Muscle of back (tissue), 13 donors: ENCODE measurements at places on chromosomes 11 and 22. TPM values are rescaled to one million over a fixed set of nuclear protein-coding genes. Genes with fewer than 3 reads are reported as not detected.

The DEPDC7 gene
- polyA plus RNA-seq: 19.0 TPM

The OR56A4 gene
- polyA plus RNA-seq: not detected

The HTR3B gene
- not detected for polyA plus RNA-seq

The GRAMD1B gene
- 9.4 TPM for polyA plus RNA-seq

The TMEM126A gene
- 37.1 TPM for polyA plus RNA-seq

The ZDHHC13 gene
- 7.0 TPM for polyA plus RNA-seq

The KRTAP5-1 gene
- polyA plus RNA-seq: 0.37 TPM

DNA sequence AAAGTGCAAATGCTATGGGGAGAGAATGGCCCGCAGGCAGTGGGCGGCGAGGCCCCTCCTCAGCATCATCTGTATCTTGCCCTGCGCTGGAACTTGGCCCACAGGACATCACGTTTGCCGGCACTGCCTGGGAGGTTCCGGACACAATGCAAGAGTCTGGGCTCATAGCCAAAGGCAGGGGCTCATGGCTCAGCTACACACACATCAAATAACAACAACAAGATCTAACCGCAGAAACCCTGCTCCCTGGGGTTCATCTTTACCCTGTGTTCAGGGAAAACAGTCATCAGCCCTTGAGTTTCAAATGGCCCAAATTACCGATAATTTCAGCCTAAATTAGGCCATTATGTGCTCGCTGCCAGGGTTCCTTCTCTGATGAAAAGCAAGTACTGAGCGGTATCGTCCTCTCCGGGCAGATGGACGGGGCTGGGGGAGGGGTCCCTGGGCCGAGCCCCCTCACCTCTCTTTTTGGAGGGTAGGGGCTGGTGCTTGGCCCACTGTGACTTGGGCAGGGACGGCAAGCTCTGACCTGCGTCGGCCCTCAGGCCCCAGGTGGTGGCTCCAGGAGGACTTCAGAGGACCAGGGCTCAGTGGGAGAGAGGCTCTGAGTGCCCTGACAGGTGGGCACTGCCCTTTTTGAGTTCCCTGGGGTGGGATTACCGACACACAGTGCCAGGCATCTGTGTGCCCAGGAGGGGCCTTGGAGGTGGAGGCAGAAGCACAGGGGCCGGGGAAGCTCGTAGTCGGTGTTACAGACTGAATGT is 25.0 kb upstream of the GAL start:
- DNase-seq: peak; percentile 78

DNA sequence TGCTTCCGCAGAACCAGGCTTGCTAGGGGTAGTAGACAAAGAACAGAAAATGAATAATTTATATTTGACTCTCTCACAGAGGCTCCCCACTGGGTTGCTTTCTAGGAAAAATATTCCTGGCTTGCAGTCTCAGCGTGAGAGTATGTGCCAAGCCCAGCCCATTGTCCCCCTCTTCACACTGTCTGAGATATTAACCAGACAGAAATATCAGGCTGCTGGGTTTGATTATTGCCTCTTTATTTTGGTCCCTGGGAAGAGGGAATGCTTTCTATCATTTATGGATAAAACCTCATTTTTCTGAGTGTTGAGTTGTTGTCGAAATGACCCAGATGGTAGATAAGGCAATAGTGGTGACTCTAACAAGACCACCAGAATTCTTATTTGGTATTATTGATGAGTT is 367.9 kb downstream of the METTL15 start:
- peak; percentile 78 for DNase-seq

DNA sequence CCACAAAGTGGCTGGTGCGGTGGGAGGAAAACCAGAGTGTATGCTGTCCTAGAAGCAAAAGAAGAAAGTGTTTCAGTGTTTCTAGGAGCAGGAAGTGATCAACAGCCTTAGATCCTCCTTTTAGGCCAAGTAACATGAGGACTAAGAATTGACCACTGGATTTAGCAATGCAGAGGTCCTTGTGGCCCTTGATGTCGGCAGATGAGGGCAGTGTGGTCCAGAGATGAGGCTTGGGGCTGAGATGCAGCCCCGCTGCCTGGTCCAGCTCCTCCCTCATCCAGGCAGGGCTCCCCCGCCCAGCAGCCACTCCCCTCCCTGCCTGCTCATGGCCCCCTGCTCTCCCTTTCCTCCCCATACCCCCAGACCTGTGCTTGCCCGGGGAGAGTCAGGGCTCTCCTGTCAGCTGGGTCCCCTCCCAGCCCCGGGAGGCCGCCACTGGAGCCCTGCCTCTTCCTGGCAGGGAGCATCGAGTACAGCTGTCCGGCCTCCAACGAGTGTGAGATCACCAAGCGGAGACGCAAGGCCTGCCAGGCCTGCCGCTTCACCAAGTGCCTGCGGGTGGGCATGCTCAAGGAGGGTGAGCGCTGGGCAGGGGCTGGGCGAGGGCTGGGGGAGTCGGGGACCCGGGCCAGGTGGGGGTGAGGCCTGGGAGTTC is 3.7 kb downstream of the TRMT112 start:
- DNase-seq: peak; percentile 47

- DNase-seq: no peak
Measured at GRCh38 chr11:78916759-78917158, 342.1 kb upstream of the NARS2 start.

- no peak for DNase-seq
Measured at GRCh38 chr11:1072116-1072820, 2.4 kb upstream of the MUC2 start.

DNA sequence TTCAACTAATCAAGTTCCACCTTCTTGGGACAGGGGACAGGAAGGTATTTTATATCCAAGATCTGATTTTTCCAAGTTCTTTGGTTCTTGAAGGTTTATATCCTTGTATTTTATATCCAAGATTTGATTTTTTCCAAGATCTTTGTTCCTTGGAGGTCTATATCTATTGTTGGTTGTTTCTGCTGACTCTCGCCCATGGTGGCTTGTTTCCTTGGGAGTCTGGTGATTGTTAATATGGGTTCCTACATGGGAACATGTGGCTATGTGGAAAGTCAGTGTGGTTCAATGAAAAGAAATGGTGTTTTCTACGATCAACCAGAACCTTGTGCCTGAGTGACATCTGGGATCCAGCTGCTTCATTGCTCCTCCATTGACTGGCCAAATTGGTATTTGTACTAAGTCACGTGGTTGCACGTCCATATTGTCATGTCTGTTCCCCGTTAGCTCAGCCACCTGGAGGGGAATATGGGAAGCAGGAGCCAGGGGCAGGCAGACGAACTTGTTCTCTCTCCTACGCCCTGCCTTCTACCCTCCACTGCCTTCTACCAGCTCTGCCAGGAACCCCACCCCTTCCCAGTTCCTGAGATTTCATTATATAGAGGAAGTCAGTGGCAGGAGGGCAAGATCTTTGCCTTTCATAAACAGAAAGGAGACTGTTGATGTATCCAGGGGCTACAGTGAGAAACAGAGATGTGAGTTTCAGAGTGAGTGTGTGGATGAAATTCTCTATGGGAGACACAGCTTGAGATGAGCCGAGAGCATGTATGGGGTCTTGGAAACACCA is 11.1 kb upstream of the CSF2RB start:
- no peak for DNase-seq

DNA sequence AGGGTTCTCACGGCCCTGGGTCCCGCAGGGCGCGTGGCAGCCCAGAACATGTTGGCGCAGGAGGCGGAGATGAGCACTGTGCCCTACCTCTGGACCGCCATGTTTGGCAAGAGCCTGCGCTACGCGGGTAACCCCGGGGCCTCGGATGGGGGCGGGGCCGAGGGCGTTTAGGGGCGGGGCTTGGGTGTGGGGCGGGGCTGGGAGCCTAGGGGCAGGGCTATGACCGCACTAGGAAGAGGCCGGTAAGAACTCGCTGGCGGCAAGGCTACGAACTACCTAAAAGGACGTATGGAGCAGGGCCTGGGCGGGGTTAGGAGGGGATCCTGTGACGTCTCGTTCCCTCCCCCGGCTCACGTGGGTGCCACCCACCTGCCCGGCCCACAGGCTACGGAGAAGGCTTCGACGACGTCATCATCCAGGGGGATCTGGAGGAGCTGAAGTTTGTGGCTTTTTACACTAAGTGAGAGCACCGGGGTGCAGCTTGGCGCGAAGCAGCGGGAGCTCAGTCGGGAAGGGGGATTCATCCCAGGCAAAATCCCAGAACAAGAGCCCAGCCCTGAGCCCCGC is 2.8 kb upstream of the LZTR1 start:
- peak; percentile 34 for DNase-seq

DNA sequence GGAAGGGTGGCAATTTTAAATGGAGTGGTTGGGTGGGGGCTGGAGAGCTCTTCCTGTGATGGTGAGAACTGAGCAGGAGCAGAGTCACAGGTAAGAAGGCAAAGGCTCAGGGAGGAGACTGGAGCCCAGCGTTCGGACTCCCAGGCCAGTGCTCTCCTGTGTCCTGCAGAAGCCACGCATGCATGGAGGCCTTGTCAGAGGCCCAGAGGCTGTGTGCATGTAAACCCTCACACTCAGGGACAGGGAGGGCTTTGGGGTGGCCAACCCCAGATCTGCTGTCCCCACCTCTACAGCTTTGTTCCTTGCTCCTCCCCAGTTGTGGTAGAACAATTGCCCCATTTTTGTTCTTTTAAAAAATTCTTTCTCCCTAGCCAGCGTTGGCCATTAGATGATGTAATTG is 130.4 kb upstream of the PARVA start:
- DNase-seq: no peak

- no peak for DNase-seq
Measured at GRCh38 chr22:23398701-23399366, 181.3 kb downstream of the IGLL1 start.

DNA sequence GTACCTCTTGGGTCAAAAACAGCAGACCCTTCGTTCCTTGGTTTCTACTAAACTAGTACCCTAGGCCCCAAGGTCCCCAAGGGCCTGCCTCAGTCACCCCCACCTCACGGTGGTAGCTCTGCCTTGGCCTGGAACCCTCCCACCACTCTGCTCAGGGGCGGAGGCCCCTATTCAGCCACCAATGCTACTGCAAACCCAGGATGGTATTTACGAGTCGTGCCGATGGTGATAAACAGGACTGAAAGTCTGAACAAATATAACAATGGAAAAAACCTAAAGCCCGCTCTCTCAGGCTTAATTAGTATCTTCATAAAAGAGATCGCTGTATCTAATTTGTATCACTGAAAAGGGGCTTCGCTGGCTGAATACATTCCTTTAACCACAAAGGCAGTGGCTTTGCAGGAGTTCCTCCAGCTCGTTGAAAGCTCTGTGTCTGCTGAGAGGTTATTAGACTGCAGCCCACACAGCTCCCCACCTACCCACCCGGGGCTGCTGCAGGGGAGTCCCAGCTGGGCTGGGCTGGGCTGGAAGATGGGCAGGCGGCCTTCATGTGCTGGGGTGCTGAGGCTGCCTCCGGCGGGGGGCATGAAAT is 15.2 kb downstream of the SHISAL1 start:
- no peak for DNase-seq

GRCh38 chr11:36711104-36711825 is 113.2 kb upstream of the RAG2 start:
- DNase-seq: no peak

DNA sequence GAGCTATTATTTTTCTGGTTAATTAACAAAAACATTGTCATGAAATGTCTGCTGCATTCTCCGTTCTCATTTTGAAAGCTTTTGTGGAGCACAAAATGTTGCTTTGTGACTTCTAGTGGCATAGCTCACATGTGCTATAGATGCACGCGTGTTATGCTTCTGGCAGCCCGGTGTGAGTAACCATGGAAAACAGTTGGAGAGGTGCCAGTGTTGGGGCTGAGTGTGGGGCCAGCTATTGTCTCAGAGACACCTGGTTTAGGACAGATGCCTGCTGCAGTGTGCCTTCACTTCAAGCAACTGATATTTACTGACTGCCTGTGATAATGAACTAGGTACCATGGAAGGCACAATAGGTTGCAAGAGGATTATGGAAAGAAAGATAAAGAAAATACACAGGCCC is 760.6 kb downstream of the NTM start:
- DNase-seq: no peak

- DNase-seq: peak; percentile 53
Measured at GRCh38 chr11:33651990-33652389, 48.6 kb downstream of the C11orf91 start.

GRCh38 chr11:118618991-118619375 is 11.6 kb downstream of the PHLDB1 start:
- no peak for DNase-seq

DNA sequence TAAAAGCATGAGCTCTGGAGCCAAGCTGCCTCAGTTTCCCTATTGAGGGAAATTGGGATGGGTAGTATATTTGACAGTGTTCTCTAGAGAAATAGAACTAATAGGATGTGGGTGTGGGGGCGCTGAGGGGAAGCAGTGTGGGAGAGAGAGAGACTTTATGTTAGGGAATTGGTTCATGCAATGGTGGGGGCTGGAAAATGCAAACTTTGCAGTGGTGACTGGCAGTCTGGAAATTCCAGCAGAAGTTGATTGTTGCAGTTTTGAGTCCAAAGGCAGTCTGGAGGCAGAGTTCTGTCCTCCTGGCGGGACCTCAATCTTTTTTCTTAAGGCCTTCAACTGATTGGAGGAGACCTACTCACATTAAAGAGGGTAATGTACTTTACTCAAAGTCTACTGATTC is 59.4 kb upstream of the SYT13 start:
- DNase-seq: no peak

- DNase-seq: no peak
Measured at GRCh38 chr11:134609361-134610115, 197.5 kb upstream of the B3GAT1 start.
